ENCODE measurements at places on chromosomes 11 and 22. TPM values are rescaled to one million over a fixed set of nuclear protein-coding genes. Genes with fewer than 3 reads are reported as not detected.

The ZC3H12C gene
- 3.7 TPM for total RNA-seq

The SLC22A6 gene
- not detected for total RNA-seq

The CNTF gene
- 0.92 TPM for total RNA-seq

The SCGB1A1 gene
- not detected for total RNA-seq

The TSKU gene
- total RNA-seq, result 8.2 TPM

The USH1C gene
- total RNA-seq, result not detected

The FOXRED2 gene
- 3.5 TPM for total RNA-seq

The LRRC56 gene
- total RNA-seq, result 0.63 TPM

The TAGLN gene
- 0.92 TPM for total RNA-seq

GRCh38 chr11:76085270-76085669 lies 121.0 kb downstream of the WNT11 start:
- no peak for DNase-seq

DNA sequence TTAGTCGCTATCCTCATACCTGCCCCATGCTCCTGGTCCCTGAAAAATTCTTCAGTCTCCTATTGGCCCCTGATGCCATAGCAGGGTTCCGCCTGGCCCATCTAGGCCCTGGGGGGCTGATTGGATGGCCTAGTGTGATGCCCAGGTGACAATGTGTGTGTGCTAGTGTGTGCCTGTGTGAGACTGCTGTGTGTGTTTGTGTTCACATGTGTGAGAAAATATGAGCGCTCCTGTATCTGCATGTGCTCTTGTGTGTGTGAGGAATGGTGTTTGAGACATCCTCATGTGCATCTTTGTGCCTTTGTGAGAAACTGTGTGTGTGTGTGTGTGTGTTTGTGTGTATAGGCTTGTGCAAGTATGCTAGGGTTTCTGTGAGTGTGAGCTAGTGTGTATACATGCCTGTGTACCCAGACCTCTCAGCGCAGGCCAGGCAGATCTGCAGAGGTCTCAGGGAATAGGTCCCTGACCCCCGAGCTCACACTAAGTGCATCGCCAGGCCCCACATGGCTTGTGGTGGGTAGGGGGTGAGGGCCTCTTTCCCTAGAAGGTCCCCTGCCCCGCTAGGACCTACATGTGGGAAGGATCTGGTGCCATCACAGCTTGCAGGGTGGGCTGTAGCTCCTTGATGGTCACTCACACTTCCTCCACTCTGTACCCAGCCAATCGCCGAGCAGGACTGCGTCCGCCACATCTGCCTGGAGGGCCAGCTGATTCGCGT lies 64.6 kb downstream of the OTOG start:
- DNase-seq, result no peak

GRCh38 chr22:49800408-49801238 lies 27.1 kb downstream of the BRD1 start:
- no peak for DNase-seq

GRCh38 chr11:127233998-127234397 lies 233.4 kb upstream of the KIRREL3 start:
- DNase-seq, result no peak

GRCh38 chr11:44005956-44006355 lies 41.8 kb upstream of the ACCSL start:
- no peak for DNase-seq

DNA sequence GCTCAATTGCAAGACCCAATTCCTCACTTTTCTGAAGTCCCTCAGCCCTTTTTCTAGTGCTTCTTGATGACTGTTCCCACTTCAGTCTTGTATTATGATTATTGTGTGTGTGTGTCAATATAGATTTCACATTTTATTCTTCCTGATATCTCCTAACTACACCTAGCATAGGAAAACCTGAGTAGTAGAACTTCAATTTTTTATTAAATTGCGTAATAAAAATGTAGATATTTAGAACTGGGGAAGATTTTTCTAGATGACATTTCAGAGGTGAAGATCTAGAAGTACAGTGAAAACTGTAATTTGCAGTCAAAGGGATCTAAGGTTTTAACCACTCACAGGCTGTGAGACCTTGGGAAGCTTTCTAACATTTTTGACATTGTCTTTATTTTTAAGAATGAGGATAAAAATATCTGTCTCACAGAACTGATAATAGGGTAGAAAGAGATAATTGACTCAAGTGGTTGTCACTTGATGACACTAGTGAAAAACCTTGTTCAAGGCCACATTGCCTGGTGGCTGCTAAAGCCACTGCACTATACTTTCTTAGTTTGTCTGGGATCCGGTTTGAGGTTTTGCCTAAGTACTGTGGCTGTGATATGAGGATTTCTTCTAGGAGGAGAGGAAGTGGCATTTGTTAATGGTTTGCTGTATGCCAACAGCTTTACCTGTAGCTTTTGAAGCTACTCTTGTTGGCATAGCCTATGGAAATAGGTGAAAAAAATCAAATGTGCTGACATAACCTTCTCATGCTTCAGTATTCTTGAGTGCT lies 32.2 kb upstream of the SESN3 start:
- DNase-seq, result no peak

- no peak for DNase-seq
Observed at GRCh38 chr11:43868852-43869567, 11.6 kb upstream of the ALKBH3 start.

GRCh38 chr11:102656528-102656927 lies 31.4 kb upstream of the MMP20 start:
- no peak for DNase-seq

DNA sequence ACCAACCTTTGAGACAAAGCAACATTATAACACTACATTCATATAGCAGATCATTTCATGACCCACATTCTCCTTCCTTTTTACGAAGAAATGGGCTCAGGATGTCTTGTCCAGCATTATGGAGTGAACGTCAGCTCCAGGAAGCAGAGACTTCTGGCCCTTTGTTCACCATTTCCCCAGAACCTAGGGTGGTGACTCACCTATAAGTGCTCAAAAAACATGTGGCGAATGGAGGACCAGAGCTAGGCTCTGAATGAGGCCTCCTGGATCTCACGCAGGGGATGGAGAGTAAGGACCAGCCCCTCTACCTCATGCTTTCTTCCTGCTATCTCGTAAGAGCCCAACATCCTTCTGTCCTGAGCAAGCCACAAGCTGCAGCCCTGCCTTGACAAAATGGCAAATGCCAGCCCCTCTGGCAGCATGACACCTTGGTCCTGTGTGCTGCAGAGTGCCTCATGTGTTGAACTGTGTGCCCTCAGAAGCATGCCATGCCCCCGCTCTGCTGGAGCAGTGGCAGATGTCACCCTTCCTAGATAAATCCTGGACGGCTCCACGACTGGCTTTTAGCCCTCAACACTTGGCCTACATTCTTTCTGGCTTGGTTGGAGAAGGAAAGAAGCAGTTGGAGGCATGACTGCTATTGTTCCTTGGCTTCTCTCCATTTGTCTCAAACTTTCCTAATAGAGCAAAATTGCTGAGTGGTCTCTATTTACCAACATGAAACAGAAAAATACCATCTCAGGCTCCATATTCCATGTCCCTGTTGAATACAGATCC lies 6.5 kb upstream of the ST3GAL4 start:
- DNase-seq, result no peak

GRCh38 chr22:22181341-22181850 lies 63.2 kb upstream of the VPREB1 start:
- DNase-seq, result no peak

DNA sequence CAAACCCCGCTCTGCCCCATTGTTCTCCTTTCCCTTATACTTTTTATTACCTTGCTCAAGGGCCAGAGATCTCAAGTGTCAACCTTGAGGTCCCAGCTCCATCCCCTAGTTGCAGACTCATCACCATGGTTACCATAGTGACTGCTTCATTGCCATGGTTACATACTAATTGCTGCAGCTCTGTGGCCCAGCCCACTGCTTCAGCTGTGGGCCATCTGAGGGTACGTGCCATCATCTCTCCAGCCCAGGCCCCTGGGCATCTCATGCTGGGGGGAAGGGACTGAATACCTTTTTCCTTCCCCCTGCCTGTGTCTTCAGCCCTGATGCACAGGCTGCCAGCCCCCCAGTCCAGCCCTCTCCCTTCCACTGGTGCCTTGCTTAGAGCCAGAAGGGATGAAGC lies 22.2 kb downstream of the TREH start:
- DNase-seq, result no peak

GRCh38 chr22:32583921-32584335 lies 109.3 kb downstream of the FBXO7 start:
- DNase-seq, result no peak

GRCh38 chr22:50585781-50586180 lies 3.1 kb upstream of the CHKB start:
- no peak for DNase-seq

DNA sequence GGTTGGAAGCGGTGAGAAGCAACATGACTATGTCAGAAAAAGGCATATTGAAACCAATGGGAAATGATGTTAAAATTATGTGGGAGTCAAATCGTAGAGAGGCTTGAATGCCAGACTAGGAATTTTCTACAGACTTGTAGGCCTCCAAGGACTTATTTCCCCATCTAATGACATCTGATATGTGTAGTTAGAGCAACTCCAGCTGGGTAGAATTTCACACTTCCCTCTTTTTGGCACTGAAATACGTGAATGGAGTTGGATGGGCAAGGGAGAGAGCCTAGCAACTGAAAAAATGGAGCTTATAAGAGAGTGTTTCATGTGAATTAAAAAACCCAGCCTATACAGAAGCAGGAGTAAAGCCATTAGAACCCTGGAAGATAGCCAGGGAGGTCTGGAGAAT lies 304.2 kb downstream of the INSC start:
- no peak for DNase-seq

GRCh38 chr11:27274854-27275395 lies 88.1 kb downstream of the CCDC34 start:
- no peak for DNase-seq

DNA sequence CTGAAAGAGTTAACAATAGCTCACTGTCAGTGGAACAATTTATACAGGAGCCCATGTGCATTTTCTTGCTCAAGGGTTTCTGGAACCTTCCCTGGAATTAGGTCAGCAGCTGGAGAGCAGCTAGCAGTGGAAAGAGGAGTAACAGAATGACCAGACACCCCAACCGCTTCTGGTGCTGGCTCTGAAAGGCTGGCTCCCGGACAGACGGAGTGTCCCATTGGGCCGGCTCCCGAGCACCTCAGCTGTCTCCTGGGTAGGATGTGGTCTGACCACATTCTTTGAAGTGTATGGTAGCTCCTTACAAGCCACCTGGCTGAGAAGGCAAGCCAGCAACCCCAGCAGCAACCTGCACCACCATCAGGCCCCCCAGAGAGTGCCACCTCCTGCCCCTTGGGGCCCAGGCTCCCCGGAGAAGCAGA lies 44.7 kb downstream of the ABTB2 start:
- DNase-seq, result no peak

DNA sequence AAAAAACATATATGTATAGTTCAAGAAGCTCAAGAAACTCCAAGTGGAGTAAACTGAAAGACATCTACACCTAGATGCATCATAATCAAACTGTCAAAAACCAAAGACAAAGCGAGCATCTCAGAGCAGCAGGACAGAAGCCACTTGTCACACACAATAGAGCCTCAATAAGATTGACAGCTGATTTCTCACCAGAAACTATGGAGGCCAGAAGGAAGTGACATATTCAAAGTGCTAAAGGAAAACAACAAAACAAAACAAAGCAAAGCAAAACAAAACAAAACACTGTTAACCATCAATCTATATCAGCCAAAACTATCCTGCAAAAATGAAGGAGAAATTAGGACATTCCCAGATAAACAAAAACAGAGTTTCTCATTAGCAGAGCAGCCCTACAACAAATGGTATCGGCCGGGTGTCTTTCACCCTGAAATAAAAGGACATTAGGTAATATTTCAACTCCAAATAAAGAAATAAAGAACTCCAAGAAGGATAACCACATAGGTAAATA lies 65.8 kb upstream of the SEPTIN5 start:
- no peak for DNase-seq

GRCh38 chr22:17804331-17805080 lies 30.2 kb upstream of the BID start:
- DNase-seq, result no peak

- DNase-seq, result no peak
Observed at GRCh38 chr11:117547195-117547850, 219.7 kb downstream of the CEP164 start.

DNA sequence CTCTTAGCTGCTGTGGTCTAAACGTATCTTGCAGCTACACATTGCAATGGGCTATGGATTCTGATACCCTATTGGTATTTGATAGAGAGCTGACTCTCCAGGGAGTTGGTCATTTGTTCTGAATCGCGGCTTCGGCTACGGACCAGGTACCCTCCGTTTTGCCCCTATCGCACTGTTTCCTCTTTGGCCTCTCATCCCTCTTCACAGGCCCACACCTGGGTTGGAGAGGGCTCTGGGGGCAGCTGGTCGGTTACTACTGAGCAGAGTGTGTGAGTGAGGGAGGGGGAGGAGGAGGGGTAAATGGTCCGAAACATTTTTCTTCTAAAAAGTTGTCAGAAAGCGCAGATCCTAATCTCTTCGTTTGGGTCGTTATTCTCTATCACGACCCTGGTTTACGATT lies 48.8 kb upstream of the HSD17B12 start:
- DNase-seq, result no peak

DNA sequence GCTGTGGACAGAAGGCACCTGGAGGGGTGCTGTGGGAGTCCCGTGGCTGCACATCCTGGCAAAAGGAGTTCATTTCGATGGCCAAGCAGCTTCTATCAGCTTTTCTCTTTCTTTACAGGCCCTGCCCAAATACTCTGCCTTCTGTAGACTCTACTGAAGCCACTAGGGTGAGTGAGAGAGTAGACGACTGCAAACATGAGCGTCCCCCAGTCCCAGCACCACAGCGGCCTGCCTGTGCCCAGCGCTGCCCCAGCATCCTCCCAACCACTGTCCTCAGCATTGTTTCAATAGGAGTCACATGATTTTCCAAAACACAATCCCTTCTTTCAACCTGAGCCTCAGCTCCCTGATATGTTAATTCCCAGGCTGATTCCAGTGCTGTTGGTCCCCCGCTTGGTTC lies 110.0 kb downstream of the KIRREL3 start:
- no peak for DNase-seq

DNA sequence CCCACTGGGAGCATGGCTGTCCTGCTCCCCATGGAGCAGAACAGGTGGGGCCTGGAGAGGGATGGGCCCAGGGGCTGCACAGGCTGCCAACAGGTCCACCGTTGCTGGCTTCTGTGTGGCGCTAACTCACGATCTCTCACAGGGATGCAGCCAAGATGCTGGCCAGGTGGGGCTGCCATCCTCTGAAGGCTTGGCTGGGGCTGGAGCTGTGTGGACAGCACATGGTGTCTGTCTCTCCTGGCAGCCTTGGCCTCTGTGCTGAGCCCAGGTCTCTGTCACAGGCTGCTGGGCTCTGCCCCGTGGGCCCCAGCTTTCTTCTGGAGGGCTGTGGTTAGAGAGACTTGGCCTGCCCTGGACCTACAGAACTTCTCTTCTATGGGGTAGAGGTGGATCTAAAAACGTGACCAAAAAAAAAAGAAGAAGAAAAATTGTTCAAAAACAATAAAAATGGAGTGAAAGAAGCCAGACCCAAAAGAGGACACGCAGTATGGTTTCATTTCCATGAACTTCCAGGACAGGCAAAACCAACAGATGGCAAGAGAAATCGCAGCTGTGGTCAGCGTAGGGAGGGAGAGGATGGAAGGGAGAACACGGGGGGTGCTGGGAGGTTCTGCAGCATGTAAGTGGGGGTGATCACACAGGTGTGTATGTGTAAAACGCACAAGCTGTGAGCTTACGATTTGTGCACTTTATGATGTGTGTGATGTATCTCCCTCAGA lies 12.2 kb downstream of the PARVG start:
- DNase-seq, result no peak
